Mammary epithelial cell (primary cell): ENCODE measurements at places on chromosomes 11 and 22.

DNA sequence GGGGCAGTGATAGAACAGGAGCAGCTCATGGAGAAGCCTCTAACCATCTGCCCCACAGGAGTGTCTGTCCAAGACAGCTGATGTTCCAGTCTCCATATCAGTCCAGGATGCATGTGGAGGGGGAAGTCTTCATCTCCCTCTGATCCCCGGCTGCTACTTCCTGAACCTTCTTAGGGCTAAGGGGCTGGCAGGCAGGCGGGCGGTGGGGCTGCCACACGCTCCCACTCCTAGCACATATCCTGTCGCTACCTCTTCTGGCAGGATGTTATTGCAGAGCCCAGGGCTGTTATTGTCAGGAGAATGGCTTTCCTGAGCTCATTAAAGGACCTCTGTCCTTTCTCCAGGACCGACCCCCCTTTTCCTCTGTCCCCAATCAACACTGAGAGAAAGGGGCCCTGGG, 25.4 kb downstream of the LRRC55 start:
- DNase-seq, result no peak

GRCh38 chr11:117193130-117194020, 5.8 kb upstream of the TAGLN start:
- DNase-seq, result no peak

DNA sequence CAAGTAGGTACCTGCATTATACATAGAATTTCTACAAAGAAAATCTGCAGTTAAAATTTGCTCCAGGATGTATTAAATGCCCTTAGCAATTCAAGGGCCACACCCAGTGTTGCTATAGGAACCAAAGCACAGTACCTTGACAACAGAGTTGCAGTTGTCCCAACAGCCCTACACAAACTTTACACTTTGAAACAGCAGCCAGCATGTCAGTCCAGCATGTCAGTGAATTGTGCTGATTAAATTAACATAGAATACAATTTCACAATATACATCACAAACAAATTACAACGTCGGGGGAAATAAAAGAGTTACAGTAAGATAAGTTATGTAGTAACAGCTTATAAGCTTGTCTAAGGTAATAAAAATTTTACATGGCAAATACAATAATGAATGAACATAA, 389.2 kb downstream of the SOX6 start:
- DNase-seq, result peak; percentile 84

GRCh38 chr11:65882120-65883057, 2.8 kb downstream of the CTSW start:
- DNase-seq, result no peak

- DNase-seq, result no peak
Observed at GRCh38 chr22:44878483-44879300, 126.3 kb downstream of the ARHGAP8 start.
